Breast epithelium (tissue), 4 donors: ENCODE measurements at places on chromosomes 6 and 20. TPM values are rescaled to one million over a fixed set of nuclear protein-coding genes. Genes with fewer than 3 reads are reported as not detected.

GRCh38 chr20:1618954-1619540 is 762 bp downstream of the SIRPB1 start:
- DNase-seq: no peak

- no peak for DNase-seq
Observed at GRCh38 chr6:128606611-128607010, 86.2 kb upstream of the PTPRK start.

DNA sequence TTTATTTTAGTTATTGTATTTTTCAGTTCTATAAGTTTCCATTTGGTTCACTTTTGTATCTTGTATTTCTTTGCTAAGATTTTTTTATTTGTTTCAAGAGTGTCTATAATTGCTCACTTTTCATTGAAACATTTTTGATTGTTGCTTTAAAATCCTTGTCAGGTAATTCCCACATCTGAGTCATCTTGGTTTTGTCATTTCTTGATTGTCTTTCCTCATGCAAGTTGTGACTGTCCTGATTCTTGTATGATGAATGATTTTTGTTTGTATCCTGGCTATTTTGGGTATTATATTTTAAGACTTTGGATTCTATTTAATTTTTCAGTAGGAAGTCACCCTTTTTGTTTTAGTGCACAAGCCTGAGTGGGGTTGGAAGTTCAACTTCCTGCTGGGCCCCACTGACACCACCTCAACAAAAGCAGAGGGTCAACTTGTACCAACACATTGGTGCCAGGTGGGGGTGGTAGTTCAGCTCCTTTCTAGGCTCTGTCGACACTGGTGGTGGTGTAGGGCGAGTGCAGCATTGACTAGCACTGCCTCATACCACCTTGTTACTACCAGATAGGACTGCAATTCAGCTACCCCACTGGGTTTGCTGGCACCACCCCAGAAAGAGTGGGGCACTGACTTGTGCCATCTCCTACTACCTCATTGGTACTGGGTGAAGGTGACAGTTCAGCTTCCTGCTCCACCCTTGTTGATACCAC is 8.8 kb downstream of the RSPH3 start:
- DNase-seq: no peak

- DNase-seq: no peak
Observed at GRCh38 chr6:3124667-3125066, 6.2 kb downstream of the BPHL start.

GRCh38 chr6:100575921-100576320 is 111.2 kb upstream of the SIM1 start:
- DNase-seq: no peak

DNA sequence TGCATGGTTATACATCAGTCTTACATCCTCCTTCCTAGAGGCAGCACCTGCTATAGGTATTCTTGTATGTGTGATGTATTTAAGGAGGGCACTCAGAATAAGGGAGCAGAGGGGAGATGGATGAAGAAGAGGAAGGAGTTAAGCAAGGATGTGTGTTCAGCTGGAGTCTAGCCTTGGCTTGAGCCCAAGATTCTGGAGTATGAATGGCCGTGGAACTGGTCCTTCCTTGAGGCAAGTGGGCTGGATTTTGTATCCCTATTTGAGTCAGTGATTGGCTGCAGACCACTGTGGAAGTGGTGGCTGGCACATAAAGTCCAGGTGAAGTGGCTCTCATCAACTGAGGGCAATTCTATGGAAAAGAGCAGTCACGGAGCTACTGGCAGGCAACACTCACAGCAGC is 112.0 kb upstream of the RNF24 start:
- DNase-seq: no peak

DNA sequence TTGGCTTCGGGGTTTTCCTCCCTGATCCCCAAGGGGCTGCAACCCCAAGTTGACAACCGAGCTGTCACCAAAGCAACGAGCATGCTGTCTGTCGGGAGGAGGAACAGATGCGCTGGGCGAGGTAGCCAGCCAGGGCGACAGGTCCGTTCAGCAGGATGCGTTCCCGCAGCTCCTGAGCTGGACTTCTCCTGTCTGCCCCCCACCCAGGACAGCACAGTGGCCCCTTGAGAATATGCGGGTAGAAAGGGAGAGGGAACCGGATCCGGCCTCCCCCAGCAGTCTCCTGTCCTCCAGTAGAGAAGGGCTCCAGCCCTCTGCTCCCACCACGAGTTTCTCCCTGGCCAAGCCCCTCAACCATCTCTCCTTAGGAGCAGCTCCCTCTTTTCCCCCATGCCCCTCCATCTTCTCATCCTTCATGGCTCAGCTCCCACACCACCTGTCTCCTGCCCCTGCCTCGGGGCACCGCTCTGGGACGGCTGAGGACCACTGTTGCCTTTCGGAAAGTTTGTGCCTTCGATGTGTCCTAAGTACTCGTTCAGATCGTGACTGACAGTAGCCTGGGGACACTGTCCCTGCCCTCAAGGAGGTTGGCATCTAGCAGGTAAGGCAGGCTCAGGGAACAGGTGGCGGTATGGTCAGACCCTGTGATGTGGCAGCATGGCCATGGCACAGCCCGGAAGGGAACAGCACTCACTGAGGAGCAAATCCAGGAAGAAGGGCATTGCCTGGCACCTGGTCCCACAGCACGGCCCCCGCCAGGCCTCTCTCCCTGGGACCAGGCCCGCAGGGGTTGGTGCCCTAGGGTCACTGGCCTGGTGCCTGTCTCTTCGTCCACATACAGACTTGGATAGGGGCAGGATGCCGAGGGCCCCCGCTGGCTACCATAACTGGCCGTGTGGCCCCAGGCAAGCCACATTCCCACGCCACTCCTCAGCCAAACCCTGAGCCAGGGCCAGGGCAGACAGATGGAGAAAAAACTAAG is 96.3 kb downstream of the ASXL1 start:
- DNase-seq: no peak

GRCh38 chr20:44370639-44371218 is 15.2 kb downstream of the HNF4A start:
- no peak for DNase-seq

- no peak for DNase-seq
Observed at GRCh38 chr6:147530132-147531060, 21.9 kb downstream of the SAMD5 start.

- no peak for DNase-seq
Observed at GRCh38 chr20:21191839-21192238, 66.0 kb downstream of the KIZ start.

- no peak for DNase-seq
Observed at GRCh38 chr6:15945593-15946159, 183.2 kb upstream of the MYLIP start.

DNA sequence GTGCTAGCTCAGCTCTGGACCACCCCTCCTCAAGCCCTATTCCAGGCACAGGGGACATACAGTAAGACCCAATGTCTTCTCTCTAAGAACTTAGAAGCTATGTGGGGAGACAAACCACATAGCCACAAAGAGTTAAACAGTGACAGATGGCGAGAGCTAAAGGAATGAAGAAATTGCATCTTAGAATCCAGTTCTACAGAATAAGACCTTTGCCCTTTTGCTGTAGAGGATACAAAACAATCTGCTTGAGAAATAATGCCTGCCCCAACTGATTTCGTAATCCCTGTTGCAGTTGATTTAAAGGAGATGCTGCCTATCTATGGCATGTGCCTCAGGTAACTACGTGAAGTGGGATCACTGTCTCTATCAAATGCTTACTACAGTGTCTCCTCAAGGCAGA is 31.2 kb downstream of the TNFRSF21 start:
- DNase-seq: no peak

GRCh38 chr6:143807103-143807772 is 35.9 kb upstream of the LTV1 start:
- DNase-seq: no peak

DNA sequence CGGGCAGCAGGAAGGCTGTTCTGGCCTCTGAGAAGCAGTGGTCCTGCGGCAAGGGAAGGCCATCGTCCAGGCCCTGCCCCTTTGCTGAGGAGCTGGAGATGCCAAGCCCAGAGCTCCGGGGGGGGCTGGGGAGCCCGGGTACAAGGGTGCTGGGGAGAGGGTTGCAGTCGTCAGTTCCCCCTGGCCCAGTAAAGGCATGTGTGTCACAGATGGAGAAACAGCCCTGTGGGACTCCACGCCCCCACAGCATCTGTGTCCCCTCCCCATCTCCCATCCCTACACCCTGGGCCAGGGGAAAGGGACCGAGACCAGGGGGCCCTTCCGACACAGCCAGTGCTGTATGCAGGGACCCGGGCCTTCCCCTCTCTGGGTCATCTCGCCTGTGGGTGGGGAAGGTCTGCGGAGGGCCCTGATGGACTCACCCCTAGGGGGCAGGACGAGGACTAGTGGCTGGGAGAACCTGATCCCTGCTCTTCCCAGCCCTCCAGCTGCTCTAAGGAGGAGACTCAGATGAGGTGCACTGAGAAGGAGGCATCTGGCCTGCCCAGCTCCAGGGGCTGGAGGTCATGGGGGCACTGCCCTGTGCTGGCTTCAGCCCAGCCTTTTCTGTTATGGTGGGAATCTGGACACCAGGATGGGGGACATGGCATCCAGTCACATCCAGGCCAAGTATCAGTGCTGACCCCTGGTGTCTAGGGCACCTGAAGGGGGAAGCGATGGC is 609 bp downstream of the MYL9 start:
- DNase-seq: no peak

GRCh38 chr20:63830841-63831588 is at the start of gene ZBTB46:
Gene ZBTB46 (minus strand): TSS chr20:63831264. CDS start chr20:63790757, 40,507 bp downstream.
- no peak for DNase-seq

DNA sequence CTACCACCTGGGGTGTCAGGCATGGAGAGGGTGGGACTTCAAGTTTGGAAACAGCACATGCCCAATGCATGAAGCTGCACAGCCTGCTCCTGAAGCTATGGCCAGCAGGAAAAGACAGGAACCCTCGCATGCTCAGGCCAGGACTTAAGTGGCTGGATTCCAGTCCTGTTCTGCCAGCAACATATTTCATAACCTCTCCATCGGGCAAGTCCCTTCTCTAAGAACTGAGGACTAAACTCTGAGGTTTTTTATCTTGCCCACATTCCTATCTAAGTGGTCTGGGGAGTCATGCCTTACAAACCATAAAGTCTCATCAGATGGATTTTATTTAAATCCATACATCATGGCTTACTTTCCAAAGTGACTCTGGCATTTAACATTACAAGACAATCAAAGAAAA is 27.5 kb upstream of the AGPAT4 start:
- no peak for DNase-seq

DNA sequence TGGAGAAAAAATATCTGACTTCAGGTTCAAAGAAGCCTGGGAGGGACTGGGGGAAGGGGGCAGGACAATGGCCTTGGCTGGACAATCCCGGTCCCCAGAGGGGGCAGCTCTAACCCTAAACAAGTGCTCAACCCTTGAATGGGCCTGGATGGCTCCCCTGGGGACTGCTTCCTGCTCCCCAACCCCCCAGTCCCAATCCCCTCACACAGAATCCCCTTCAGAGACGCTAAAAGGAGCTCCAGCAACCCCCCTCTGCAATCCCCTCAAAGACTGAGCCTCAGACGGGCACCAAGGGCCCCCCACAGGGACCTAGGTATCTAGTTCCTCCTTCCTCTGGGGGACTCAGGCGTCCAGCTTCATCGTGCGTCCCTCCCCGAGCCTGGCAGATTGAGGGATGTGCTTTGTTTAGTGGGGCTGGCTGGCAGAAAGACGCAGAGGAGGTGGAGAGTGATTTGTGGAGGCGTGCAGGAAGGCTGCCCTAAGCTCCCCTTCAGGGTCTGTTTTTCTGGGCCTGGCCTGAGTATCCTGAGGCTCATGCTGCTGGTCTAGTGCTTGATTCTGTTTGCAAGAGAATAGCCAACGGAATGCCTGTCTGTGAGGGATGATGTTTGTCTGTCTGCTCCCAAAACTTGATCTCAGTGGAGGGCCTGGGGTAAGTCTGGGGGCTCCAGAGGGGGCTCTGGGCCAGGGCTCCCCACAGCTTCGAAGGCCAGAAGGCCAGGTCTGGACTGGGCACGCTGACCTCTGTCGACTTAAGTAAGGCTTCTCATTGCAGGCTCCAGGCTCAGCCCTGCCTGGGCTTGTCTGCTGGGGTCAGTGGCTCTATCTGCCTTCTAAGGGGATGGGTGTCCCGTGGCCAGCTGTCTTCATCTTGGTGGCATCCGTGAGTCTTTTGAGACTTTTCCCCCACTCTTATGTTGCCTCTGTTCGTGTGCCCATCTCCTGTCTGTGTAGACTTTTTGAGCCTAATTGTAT is 1.7 kb upstream of the POU5F1 start:
- no peak for DNase-seq

DNA sequence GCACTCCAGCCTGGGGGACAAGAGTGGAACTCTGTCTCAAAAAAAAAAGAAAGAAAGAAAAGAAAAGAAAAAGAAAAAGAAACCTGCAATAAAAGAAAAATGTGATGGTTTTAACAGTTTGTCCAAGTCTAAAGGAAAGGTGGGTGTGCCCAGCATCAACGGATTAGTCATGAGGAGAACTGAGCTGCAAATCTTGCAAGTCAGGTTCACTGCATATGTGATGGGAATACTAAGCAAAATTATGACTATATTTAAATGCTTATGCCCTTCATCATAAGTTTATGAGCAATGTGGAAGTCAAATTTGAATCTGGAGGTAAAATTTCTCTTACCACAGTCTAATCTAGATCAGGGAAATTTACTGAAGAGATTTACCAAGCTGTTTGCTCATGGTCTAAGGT is 13.1 kb upstream of the CDK19 start:
- DNase-seq: no peak

- no peak for DNase-seq
Observed at GRCh38 chr20:48912065-48912464, 9.4 kb upstream of the ARFGEF2 start.

DNA sequence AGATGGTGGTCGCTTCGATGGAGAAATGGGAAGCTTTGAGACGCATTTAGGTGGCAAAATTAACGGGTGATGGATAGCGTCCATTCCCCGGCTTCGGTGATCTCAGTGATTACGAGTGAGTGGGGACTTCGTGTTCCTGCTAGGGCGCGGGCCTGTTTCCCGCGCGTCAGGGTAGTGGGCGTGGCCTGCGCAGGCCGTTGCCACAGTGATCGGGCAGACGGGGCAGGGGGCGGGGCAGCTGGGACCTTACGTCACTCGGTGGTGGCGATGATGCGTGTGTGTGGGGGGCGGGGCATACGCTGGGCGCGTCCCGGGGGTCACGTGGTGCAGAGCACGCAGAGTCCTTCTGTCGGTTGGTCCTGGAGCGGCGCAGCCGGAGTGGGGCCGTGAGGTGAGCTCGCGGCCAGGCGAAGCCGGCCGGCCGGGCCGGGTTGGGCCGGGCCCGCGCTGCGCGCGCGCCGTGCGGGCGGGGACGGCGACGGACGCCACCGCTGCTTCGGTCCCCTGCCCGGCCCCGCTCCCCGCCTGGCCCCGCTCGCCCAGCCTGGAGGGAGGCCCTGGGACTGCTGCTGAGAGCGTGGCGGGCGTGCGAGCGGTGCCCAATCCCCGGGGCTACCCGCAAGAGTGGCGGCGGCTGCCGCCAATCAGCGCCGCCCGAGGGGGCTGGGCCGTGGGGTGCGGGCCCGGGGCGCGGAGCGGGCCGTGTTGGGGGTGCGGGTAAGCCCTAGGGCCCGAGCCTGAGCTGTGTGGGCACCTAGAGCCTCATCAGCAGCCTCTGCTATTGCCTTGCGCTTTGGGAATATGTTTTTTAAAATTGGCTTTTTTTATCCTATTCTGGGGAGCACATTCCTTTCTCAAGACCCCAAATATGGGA is at the start of gene PHF20:
Gene PHF20, plus strand, starts transcription at position 327 of the 874 bp plus-strand sequence. CDS start 29,508 bp downstream, outside the sequence.
- DNase-seq: peak; percentile 99

The FOXF2 gene
- total RNA-seq: 4.9 TPM

The MOG gene
- not detected for total RNA-seq

The TRIM15 gene
- not detected for total RNA-seq

The BCAS1 gene
- 3.1 TPM for total RNA-seq

The DYNLT2 gene
- 1.9 TPM for total RNA-seq

The SLX4IP gene
- total RNA-seq: 4.2 TPM

The NFS1 gene
- 36.1 TPM for total RNA-seq

The CCN5 gene
- total RNA-seq: 39.0 TPM

The NKAPL gene
- total RNA-seq: 2.3 TPM

The SIM1 gene
- 2.0 TPM for total RNA-seq

The HIVEP2 gene
- total RNA-seq: 23.9 TPM

The ANKRD60 gene
- total RNA-seq: not detected

The RIPOR3 gene
- total RNA-seq: 35.5 TPM

The ATP6V1G2 gene
- 0.44 TPM for total RNA-seq

The TMEM63B gene
- total RNA-seq: 21.8 TPM
